ENCODE measurements at places on chromosomes 2 and 18. TPM values are rescaled to one million over a fixed set of nuclear protein-coding genes. Genes with fewer than 3 reads are reported as not detected.

DNA sequence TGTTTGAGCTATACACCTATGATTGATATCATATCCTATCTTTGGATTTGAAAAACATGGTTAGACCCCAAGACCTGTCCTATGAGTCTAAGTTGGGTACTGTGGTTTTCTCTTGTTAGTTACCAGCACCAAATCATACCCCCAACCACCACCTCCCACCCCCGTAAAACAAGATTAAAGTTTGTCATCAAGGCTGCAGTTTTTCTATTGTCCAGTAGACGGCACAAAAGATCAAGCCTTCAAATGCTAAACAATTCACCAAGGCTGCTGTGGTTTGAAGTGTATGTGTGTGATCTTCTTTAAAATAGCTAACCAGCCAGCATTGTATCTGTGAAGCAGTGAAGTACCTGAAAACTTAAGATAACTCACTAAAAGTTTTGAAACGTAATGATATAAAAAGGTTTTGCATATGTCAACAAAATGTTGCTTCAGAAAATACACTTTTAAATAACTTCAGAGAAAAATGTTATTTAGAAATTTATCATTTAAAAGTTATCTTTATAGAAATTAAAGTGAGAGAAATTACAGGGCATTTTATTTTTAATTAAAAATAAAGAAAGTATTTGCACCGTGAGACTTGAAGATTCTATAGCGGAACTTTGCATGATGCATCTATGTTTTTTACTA is 5.8 kb upstream of the MEIS1 start:
- H3K36me3 ChIP-seq: no peaks in the 10 kb centered on the region
- no peak overlapping the region for H3K27ac ChIP-seq
- no peaks in the 10 kb centered on the region for H3K4me1 ChIP-seq
- no peak overlapping the region for H3K4me3 ChIP-seq
- H3K27me3 ChIP-seq: peaks cover 54% of the 10 kb centered on the region
- ATAC-seq: no peak

GRCh38 chr2:108923019-108923700 is 65.9 kb downstream of the EDAR start:
- ATAC-seq: no peak
- peaks cover 1% of the 10 kb centered on the region for H3K4me1 ChIP-seq
- no peak overlapping the region for H3K4me3 ChIP-seq
- H3K27me3 ChIP-seq: peaks cover under 1% of the 10 kb centered on the region
- H3K27ac ChIP-seq: no peak overlapping the region

- H3K4me3 ChIP-seq: no peak overlapping the region
- H3K36me3 ChIP-seq: no peaks in the 10 kb centered on the region
- no peak for ATAC-seq
- H3K27ac ChIP-seq: no peak overlapping the region
These were observed 47.1 kb downstream of the PRKCE start for GRCh38 chr2:45698554-45698953.

The DCDC2C gene
- not detected for total RNA-seq

The UBE2E3 gene
- 38.1 TPM for total RNA-seq
